ENCODE measurements at places on chromosomes 13 and 19. TPM values are rescaled to one million over a fixed set of nuclear protein-coding genes. Genes with fewer than 3 reads are reported as not detected.

GRCh38 chr19:48393559-48394330, at the start of gene GRIN2D:
Gene GRIN2D (plus strand): TSS chr19:48393668. CDS start chr19:48398393, 4,725 bp downstream.
- no peak for DNase-seq
- H3K4me3 ChIP-seq = peak within 1 kb of the TSS; percentile 37
- peaks cover 41% of the 10 kb centered on the region for H3K27me3 ChIP-seq
- H3K36me3 ChIP-seq = no peaks in the 10 kb centered on the region
- no peaks in the 10 kb centered on the region for H3K4me1 ChIP-seq

GRCh38 chr13:31100721-31101120, 61.0 kb downstream of the HSPH1 start:
- no peak overlapping the region for H3K27ac ChIP-seq
- DNase-seq = no peak
- no peaks in the 10 kb centered on the region for H3K36me3 ChIP-seq
- no peaks in the 10 kb centered on the region for H3K4me1 ChIP-seq
- no peak overlapping the region for H3K4me3 ChIP-seq

ZNF345 gene
- total RNA-seq = 10.2 TPM

GRCh38 chr13:112056284-112056727, 10.6 kb upstream of the SOX1 start:
- H3K36me3 ChIP-seq = no peaks in the 10 kb centered on the region
- no peaks in the 10 kb centered on the region for H3K4me1 ChIP-seq
- no peak for DNase-seq
- H3K27ac ChIP-seq = no peak overlapping the region
- H3K27me3 ChIP-seq = peaks cover 5% of the 10 kb centered on the region
- H3K4me3 ChIP-seq = no peak overlapping the region

DNA sequence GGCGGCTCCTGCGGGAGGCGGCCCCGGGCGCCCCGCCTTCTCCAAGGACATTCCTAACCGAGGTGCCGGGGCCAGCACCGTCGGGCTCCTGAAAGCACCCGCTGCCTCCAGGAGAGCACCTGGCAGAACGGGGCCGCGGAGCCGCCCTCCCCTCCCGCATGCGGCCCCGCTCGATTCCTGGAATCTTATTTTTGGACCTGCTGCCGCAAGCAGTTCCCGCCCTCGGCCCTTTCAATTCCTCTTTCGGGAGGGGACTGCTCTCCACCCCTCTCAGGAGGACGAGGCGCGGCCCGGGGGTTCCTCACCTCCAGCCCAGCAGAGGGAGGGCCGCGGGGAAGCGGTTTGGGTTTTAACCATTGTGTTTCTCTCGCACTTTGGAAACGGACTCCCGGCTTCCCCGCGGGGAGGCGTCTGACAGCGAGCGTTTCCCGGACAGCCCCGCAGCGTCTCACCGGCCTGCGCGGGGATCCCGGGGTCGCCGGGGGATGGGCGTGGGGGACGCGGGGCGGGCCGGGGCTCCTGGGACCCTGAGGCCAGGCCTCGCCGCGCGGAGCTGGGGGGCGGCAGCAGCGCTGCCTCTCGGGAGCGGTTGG, 849 bp downstream of the GAS6 start:
- H3K36me3 ChIP-seq = no peaks in the 10 kb centered on the region
- peak; percentile 72 for DNase-seq
- peak overlapping the region; percentile 93 for H3K27ac ChIP-seq
- peak overlapping the region; percentile 77 for H3K4me3 ChIP-seq

- no peaks in the 10 kb centered on the region for H3K4me1 ChIP-seq
- H3K4me3 ChIP-seq = no peak overlapping the region
- H3K27ac ChIP-seq = peak overlapping the region; percentile 32
- DNase-seq = no peak
These were observed 263.7 kb downstream of the KCTD12 start for GRCh38 chr13:76622315-76623040.

SMIM7 gene
- 142 TPM for total RNA-seq

KCTD12 gene
- 117 TPM for total RNA-seq

GRCh38 chr19:34363094-34363493, 1.9 kb upstream of the GPI start:
- no peak overlapping the region for H3K4me3 ChIP-seq
- H3K27ac ChIP-seq = no peak overlapping the region
- no peaks in the 10 kb centered on the region for H3K36me3 ChIP-seq
- peaks cover 4% of the 10 kb centered on the region for H3K4me1 ChIP-seq
- no peaks in the 10 kb centered on the region for H3K27me3 ChIP-seq

GRCh38 chr13:103288114-103288513, 221.9 kb upstream of the SLC10A2 start:
- H3K27me3 ChIP-seq = no peaks in the 10 kb centered on the region
- no peak overlapping the region for H3K27ac ChIP-seq

GRK1 gene
- total RNA-seq = not detected

DNAAF3 gene
- not detected for total RNA-seq

ZNF146 gene
- total RNA-seq = 55.5 TPM

GRCh38 chr19:4425537-4425936, 23.1 kb downstream of the CHAF1A start:
- no peaks in the 10 kb centered on the region for H3K4me1 ChIP-seq
- no peaks in the 10 kb centered on the region for H3K36me3 ChIP-seq
- no peak overlapping the region for H3K4me3 ChIP-seq

DNA sequence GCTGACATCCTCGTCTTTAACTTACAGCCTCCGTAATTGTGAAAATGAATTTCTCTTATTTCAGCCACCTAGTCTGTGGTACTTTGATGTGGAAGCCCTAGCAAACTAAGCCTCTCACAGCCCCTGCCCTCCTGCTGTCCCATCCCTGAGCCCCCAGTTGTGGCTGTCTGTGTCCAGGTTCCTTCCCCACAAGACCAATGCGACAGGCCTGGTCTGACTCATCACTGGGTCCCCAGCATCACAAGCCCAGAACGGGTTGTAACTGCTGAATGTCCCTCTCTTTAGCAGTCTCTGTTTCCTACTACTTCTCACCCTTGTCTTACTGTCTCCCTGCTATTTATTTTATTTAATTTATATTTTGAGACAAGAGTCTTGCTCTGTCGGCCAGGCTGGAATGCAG, 5.7 kb downstream of the POU2F2 start:
- H3K27me3 ChIP-seq = peaks cover under 1% of the 10 kb centered on the region
- no peak for DNase-seq
- no peaks in the 10 kb centered on the region for H3K4me1 ChIP-seq

CTXN1 gene
- total RNA-seq = 5.6 TPM

RNF17 gene
- total RNA-seq = not detected

- H3K4me1 ChIP-seq = no peaks in the 10 kb centered on the region
- no peak overlapping the region for H3K4me3 ChIP-seq
- H3K27me3 ChIP-seq = no peaks in the 10 kb centered on the region
- H3K27ac ChIP-seq = no peak overlapping the region
- DNase-seq = no peak
These were observed 93.4 kb downstream of the COL4A1 start for GRCh38 chr13:110213461-110214074.

DNA sequence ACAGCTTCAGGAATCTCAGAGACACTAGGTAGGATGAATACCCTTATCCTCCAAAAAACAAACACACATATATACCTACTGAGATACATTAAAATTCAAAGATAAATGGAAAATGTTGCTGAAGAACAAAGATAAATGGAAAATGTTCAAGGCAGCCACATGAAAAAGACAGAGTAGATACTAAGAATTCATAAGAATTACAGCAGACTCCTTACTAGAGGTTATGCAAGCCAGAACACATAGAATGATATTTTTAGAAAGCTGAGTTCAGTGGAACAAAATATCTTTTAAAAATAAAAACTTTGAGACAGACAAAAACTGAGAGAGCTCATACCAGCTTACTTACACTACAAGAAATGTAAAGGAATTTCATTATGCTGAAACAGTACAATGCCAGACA, 35.6 kb downstream of the UCHL3 start:
- no peak overlapping the region for H3K27ac ChIP-seq
- no peak overlapping the region for H3K4me3 ChIP-seq
- no peaks in the 10 kb centered on the region for H3K27me3 ChIP-seq
- DNase-seq = no peak

DNA sequence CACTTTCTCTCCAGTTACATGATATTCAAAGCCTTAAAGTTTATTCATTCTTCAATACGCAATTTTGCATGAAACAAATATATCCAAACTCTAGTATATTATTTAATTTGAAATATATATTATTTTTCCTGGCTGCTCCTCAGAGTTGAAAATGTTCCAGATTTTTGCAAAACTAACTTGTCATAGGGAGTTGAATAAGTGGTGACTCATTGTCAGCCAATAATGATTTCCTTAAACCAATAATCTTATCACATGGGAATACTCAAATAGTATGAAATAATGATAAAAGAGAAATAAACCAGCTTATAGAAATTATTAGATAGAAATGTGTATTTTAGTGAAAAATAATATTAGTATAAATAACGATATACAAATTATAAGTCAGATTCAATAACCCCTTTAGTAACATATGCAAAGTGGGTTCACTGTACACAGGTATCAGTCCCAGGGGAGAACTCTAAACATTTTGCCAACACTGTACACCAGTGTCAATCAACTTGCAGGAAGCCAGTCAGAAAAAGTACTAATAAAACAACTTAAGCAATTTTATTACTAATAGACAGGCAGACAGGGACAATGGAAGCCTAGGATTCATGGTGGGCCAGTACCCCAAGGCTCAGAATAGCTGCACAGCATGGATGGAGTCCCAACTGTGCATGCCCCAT, 222.6 kb upstream of the KLHL1 start:
- H3K27me3 ChIP-seq = no peaks in the 10 kb centered on the region
- H3K36me3 ChIP-seq = no peaks in the 10 kb centered on the region
- no peak overlapping the region for H3K27ac ChIP-seq
- DNase-seq = no peak

- no peaks in the 10 kb centered on the region for H3K36me3 ChIP-seq
- H3K4me1 ChIP-seq = no peaks in the 10 kb centered on the region
These were observed 12.1 kb upstream of the UPF3A start for GRCh38 chr13:114269281-114269770.

FPR1 gene
- total RNA-seq = 14.9 TPM

- no peak overlapping the region for H3K4me3 ChIP-seq
- H3K36me3 ChIP-seq = no peaks in the 10 kb centered on the region
- no peaks in the 10 kb centered on the region for H3K4me1 ChIP-seq
- DNase-seq = no peak
These were observed 352.5 kb upstream of the PCDH20 start for GRCh38 chr13:61768175-61768574.

DNA sequence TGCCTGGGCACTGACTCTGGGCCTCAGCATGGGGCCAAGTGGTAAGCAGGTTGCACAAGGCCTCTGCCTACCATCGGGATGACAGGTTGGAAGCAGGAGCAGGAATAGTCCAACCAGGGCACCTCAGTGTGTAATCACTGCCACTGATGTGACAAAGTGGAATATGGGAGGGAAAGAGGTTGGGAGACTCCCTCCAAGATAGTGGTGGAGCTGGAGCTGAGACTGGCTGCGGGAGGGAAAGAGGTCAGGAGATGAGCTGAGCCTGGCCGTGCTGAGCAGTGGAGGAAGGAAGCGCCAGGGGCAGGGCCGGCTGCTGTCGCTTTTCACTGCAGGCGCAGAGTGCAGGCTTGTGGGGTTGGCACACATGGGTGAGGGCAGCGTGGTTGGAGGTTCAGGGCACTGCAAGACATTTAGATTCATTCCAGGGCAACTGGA, 6.8 kb downstream of the UPF3A start:
- no peaks in the 10 kb centered on the region for H3K4me1 ChIP-seq
- no peak overlapping the region for H3K4me3 ChIP-seq
- no peaks in the 10 kb centered on the region for H3K36me3 ChIP-seq
- no peak overlapping the region for H3K27ac ChIP-seq
- no peaks in the 10 kb centered on the region for H3K27me3 ChIP-seq
- DNase-seq = no peak

GRCh38 chr13:59686798-59687394, 476.8 kb downstream of the DIAPH3 start:
- H3K27me3 ChIP-seq = no peaks in the 10 kb centered on the region
- H3K4me1 ChIP-seq = no peaks in the 10 kb centered on the region
- DNase-seq = no peak
- no peaks in the 10 kb centered on the region for H3K36me3 ChIP-seq

GRCh38 chr19:48609571-48610108, 3.1 kb downstream of the SPACA4 start:
- H3K27ac ChIP-seq = no peak overlapping the region
- no peaks in the 10 kb centered on the region for H3K27me3 ChIP-seq
- H3K4me3 ChIP-seq = no peak overlapping the region
- DNase-seq = no peak
- no peaks in the 10 kb centered on the region for H3K4me1 ChIP-seq
- no peaks in the 10 kb centered on the region for H3K36me3 ChIP-seq

- H3K4me3 ChIP-seq = no peak overlapping the region
- H3K27ac ChIP-seq = no peak overlapping the region
- H3K36me3 ChIP-seq = peaks cover 14% of the 10 kb centered on the region
- no peak for DNase-seq
These were observed 24.1 kb downstream of the HNRNPM start for GRCh38 chr19:8468761-8469373.

DNA sequence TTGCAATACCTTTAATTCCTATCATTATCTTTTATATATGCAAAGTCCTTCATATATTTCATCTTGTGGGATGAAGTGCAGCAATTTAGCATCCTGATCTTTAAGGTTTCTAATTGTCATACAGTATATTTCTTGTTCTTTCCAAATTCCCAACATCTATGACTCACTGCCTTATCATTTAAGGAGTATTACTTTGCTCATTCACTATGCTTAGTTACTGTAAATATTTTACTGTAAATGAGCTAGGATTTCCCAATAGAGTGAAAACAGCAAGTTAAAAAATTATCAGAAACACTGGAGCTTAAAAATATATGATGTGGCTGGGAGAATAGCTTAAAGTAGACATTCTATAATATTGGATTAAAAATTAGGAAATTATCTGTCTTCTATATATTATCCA, 69.9 kb downstream of the SLITRK6 start:
- no peak overlapping the region for H3K4me3 ChIP-seq
- no peaks in the 10 kb centered on the region for H3K4me1 ChIP-seq

SIGLECL1 gene
- not detected for total RNA-seq

DNA sequence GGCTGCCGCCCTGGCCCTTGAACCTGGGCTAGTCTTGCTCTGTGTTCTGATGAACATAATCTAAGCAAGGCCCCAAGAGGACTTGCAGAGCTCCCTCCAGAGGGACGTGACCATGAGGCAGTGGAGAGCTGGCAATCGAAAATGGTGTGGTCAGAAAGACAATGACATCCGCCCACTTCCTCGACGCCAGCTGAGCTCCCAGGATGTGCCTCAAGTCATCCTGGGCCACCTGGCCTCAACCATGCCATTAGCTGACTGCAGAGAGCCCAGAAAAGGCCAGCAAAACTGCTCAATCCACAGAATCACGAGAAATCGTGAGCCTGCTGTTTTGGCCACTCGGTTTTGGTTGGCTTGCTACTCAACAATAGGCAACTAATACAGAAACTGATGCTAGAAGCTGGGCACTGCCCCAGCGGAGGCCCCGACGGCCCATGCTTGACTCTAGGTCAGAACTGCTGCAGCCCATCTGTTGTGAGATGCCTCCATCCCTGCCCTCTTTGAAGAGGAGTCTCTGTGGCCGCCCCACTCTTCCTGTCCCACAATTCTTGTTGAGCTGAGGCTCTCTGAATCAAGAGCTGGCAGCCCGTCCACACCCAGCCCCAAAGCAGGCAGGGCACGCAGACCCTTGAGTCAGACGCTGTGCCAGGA, 53.3 kb downstream of the STK24 start:
- DNase-seq = no peak
- H3K27me3 ChIP-seq = no peaks in the 10 kb centered on the region
- peaks cover 6% of the 10 kb centered on the region for H3K4me1 ChIP-seq
- H3K36me3 ChIP-seq = no peaks in the 10 kb centered on the region

TMEM255B gene
- 5.2 TPM for total RNA-seq

CPB2 gene
- total RNA-seq = not detected

- no peaks in the 10 kb centered on the region for H3K36me3 ChIP-seq
- no peak overlapping the region for H3K4me3 ChIP-seq
- no peak overlapping the region for H3K27ac ChIP-seq
These were observed 1001.7 kb downstream of the PCDH17 start for GRCh38 chr13:58633226-58633625.

ZNF223 gene
- total RNA-seq = 5.6 TPM

PABPC3 gene
- 0.32 TPM for total RNA-seq

- DNase-seq = no peak
- no peaks in the 10 kb centered on the region for H3K4me1 ChIP-seq
- H3K36me3 ChIP-seq = no peaks in the 10 kb centered on the region
These were observed 109.8 kb downstream of the EFNB2 start for GRCh38 chr13:106425661-106426060.

Measured in breast epithelium (tissue), 4 donors.